Vagina (tissue), 2 donors: ENCODE measurements at places on chromosomes 7 and 10. TPM values are rescaled to one million over a fixed set of nuclear protein-coding genes. Genes with fewer than 3 reads are reported as not detected.

- H3K27me3 ChIP-seq = no peaks in the 10 kb centered on the region
- H3K36me3 ChIP-seq = no peaks in the 10 kb centered on the region
- no peak overlapping the region for H3K4me3 ChIP-seq
Observed at GRCh38 chr7:117839507-117839906, 33.7 kb downstream of the CTTNBP2 start.

Gene GIMAP2
- total RNA-seq = 9.6 TPM

Gene NEUROG3
- total RNA-seq = not detected

GRCh38 chr7:148623586-148624282 is 33.2 kb downstream of the C7orf33 start:
- DNase-seq = no peak
- H3K4me3 ChIP-seq = no peak overlapping the region
- peaks cover 6% of the 10 kb centered on the region for H3K4me1 ChIP-seq

DNA sequence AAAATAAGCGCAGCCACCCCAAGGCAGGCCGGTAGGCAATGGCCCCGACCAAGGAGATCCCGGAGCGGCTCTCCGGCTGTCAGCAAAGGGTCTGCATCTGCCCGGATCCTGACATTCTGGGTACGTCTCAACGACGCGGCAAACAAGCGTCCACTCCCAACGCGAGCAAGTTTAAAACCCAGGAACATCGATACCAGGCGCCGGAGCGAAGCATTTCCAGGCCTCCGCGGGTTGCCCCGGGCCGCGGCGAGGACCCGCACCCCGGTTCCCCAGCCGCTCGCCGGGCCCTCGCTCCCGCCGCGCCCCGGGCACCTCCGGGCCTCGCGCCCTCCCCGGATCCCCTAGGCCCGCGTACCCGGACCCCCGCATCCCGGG is 453 bp downstream of the URGCP start:
- H3K36me3 ChIP-seq = no peaks in the 10 kb centered on the region
- H3K4me1 ChIP-seq = peaks cover 54% of the 10 kb centered on the region
- peak overlapping the region; percentile 90 for H3K27ac ChIP-seq
- peak overlapping the region; percentile 72 for H3K4me3 ChIP-seq
- no peaks in the 10 kb centered on the region for H3K27me3 ChIP-seq
- DNase-seq = no peak

Gene ARMC3
- not detected for total RNA-seq

Gene SAP25
- total RNA-seq = 2.9 TPM

Gene ZNF853
- 14.0 TPM for total RNA-seq

DNA sequence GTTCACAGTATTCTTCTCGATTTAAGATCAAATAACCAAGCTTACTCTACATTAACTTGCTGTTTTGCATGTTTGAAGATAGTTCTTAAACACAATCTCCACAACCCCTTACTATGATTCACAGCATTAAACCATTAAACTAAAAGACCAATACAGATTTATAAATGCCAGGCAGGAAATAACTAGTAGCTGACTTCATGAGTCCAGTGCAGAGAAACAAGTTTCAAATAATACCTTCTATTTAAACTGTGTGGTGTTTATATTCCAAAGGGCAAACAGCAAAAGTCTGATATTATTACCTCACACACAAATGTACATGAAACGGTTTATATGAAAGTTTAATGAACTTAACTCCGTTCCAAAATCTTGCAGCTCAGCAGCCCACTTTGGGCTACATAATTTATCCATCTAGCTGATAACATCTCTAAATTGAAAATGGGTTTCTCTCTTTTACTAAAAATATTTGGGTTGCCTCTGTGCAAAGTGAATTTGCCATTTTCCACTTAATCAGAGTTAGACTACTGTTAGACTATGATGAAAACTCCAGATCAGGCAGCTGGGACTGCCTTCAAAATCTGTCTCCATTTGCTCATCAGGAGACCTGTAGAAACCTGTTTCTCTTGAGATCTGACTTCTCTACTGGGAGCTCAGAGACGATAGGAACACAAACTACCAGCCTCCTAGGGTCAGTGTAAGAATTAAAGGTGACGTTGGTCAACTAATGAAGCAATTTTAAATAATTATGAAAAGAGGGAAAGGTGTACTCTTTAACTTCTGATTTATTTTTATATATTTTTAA is 287.3 kb downstream of the FZD1 start:
- no peak overlapping the region for H3K4me3 ChIP-seq
- no peak overlapping the region for H3K27ac ChIP-seq
- DNase-seq = no peak
- H3K4me1 ChIP-seq = peaks cover 5% of the 10 kb centered on the region
- H3K36me3 ChIP-seq = no peaks in the 10 kb centered on the region
- H3K27me3 ChIP-seq = no peaks in the 10 kb centered on the region

Gene OR2A42
- total RNA-seq = not detected

DNA sequence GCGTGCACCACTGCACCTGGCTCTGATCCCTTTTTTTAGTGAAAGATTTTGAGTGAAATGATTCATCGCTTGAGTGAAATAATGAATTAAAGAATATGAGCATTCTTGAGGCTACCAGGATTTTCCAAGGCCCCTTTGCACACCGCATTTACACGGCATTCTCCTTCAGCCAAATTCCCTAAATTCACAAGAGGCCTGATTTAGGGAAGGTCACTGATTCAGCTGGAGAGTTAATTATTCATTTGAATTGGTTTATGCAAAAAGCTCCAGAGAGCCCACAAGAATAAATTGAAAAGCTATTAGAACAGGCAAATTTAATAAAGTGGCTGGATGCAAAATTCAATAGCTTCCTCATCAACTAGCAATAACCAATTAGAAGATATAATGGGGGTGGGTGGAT is 46.5 kb downstream of the LEP start:
- H3K4me1 ChIP-seq = no peaks in the 10 kb centered on the region
- no peaks in the 10 kb centered on the region for H3K36me3 ChIP-seq
- DNase-seq = no peak
- H3K27me3 ChIP-seq = no peaks in the 10 kb centered on the region

DNA sequence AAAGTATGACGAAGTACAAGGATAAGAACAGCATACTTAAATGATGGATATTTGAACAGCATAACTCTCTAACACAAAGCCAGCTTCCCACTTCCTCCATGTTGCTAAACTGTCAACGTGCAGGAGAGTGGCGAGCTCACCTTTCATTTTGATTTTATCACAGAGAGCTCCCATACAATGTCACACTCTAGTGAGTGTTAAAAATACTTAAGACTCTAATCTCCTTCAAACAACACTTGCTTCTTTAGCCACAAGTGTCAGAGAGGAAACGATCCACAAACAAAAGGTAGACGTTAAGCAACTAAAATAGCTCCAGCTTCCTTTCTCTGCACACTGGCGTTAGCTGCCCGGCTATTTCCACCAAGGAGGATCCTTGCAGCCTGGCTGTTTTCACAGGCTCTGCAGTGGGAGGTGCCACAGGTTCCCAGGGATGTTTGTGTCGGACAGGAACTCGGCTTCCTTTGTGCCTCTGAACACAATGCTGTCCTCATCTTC is 194.6 kb downstream of the COBL start:
- H3K27ac ChIP-seq = no peak overlapping the region
- no peak for DNase-seq
- H3K4me1 ChIP-seq = no peaks in the 10 kb centered on the region

GRCh38 chr7:84336766-84337165 is 142.2 kb upstream of the SEMA3A start:
- no peaks in the 10 kb centered on the region for H3K36me3 ChIP-seq
- DNase-seq = no peak
- no peak overlapping the region for H3K4me3 ChIP-seq
- H3K27me3 ChIP-seq = no peaks in the 10 kb centered on the region

Gene TBL2
- 29.0 TPM for total RNA-seq

Gene GRID1
- 7.1 TPM for total RNA-seq

DNA sequence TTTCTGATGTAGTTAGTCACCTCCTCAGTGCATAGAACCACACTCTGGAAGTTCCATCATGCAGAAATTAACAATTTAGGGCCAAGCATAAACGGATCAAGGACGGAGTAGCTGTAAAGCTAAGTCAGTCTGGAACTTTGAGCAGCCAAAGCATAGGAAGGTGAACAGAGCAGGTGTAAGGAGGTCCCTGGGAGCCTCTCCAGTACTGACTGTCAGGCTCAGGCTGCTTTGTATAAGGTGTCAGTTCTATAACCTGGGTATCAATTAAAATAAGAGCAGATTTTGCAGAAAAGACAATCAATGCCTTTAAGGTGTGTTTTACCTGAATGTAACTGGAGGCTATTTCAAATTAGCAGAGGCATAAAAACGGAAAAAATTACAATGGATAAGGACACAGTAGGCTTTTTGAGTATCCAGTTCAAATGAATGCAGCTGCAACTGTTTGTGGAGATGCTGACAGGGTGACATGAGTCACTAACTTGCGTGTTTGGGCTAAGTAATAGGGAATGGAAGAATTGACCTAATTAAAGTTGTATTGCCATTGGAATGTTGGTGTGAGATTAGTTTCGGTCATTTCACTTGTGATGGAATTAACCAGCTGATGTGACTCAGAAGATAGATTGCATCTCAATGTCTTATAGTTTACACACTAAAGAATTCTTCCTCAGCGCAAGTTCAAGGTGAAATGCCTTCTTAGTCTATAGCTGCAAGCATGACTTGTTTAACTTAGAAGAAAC is 417.9 kb upstream of the CNTNAP2 start:
- DNase-seq = no peak
- H3K36me3 ChIP-seq = no peaks in the 10 kb centered on the region
- no peaks in the 10 kb centered on the region for H3K27me3 ChIP-seq
- no peaks in the 10 kb centered on the region for H3K4me1 ChIP-seq

DNA sequence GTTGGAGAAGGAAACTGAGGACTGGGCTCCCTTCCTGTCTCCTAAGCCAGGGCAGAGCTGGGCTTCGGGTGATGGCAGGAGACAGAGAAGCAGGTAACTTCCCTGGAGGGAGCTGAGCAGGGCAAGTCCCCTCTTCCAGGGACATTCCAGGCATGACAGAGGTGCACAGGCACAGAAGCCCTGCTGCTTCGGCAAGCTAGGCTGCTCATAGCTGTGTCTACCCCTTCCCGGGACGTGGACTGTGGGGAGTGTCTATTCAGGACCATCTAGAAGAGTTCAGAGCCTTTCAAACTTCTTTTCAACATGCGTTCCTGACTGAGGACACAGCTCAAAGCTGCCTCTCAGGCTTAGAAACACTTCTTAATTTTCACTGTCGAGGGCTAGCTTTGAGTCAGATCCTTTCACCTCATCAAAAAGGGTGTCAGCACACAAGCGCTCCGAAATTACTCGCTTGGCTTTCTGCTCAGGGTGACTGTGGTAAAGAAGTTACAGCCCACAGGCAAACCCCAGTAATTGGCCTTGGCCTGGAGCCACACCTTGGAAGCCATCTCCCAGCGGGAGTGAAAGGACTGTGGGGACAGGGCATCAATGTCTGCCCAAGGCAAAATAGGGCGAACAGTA is 63.7 kb upstream of the STEAP1B start:
- H3K4me3 ChIP-seq = no peak overlapping the region
- H3K36me3 ChIP-seq = no peaks in the 10 kb centered on the region
- peaks cover 27% of the 10 kb centered on the region for H3K4me1 ChIP-seq
- no peak overlapping the region for H3K27ac ChIP-seq

DNA sequence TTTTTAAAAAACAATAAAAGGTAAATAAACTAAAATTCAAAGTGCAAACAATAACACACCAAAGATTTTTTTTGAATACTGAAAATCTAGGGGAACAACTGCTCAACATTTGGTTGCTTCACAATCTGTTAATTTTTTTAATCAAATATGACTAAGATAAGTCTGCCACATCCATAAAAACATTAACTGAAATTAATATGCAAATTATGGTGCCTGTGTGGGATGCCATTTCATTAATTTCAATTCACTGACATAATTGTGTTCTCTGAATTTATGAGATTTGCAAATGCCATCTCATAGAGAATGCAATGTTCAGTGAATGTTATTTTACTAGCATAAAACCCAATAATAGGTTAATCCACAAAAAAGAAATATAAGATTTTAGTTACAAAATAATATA is 233.8 kb downstream of the LRRN3 start:
- no peaks in the 10 kb centered on the region for H3K36me3 ChIP-seq
- H3K4me3 ChIP-seq = no peak overlapping the region
- no peaks in the 10 kb centered on the region for H3K4me1 ChIP-seq
- H3K27me3 ChIP-seq = no peaks in the 10 kb centered on the region

DNA sequence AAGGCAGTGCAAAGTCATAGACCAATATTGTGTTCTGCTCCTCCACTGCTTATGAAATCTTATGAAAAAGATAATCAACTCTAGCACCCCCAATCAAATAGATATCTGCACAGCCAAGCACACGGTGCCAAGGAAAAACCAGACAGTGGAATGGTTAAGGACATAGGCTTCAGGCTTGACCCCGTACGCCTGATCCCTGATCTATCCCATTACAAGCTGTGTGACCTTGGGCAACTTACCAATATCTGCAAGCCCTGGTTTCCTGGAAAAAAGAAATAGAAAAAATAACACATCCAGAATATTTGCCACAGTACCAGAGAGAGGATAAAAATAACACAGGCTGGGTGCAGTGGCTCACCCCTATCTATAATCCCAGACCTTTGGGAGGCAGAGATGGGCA is 56.9 kb downstream of the GRB10 start:
- H3K4me3 ChIP-seq = no peak overlapping the region
- H3K27me3 ChIP-seq = no peaks in the 10 kb centered on the region
- peaks cover 21% of the 10 kb centered on the region for H3K4me1 ChIP-seq
- DNase-seq = no peak

Gene CFAP58
- 0.49 TPM for total RNA-seq

Gene GRID2IP
- not detected for total RNA-seq

GRCh38 chr10:110962443-110962842 is 43.0 kb downstream of the SHOC2 start:
- H3K27ac ChIP-seq = no peak overlapping the region
- H3K4me3 ChIP-seq = no peak overlapping the region
- no peaks in the 10 kb centered on the region for H3K36me3 ChIP-seq
- H3K27me3 ChIP-seq = no peaks in the 10 kb centered on the region

DNA sequence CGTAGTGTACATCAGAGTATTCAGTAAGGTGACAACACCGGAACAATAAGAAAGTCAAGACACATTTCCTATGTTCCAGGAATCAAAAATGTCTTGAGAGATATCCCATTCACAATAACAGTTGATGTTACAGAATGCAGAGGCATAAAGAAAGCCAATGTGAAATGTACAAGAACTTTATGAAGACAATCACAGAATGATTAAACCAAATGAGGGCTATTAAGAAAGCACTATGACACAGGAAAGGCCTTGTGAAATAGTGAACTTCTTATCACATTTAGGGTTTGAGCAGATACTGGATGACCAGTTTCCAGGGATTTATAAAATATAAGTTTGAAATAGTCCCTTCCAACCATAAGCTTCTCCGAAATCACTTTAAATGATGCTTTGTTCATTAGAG is 52.7 kb downstream of the VWDE start:
- H3K36me3 ChIP-seq = no peaks in the 10 kb centered on the region
- H3K27me3 ChIP-seq = no peaks in the 10 kb centered on the region
- H3K27ac ChIP-seq = no peak overlapping the region
- DNase-seq = no peak
- no peaks in the 10 kb centered on the region for H3K4me1 ChIP-seq

Gene TBC1D12
- total RNA-seq = 14.7 TPM

- peak overlapping the region; percentile 7 for H3K27ac ChIP-seq
- peaks cover 29% of the 10 kb centered on the region for H3K4me1 ChIP-seq
- no peak overlapping the region for H3K4me3 ChIP-seq
- H3K27me3 ChIP-seq = no peaks in the 10 kb centered on the region
- no peaks in the 10 kb centered on the region for H3K36me3 ChIP-seq
Observed at GRCh38 chr7:140631602-140632001, 9.0 kb downstream of the DENND2A start.

GRCh38 chr7:106153891-106154449 is 41.9 kb upstream of the SYPL1 start:
- DNase-seq = no peak
- no peak overlapping the region for H3K27ac ChIP-seq
- peaks cover 22% of the 10 kb centered on the region for H3K4me1 ChIP-seq
- no peaks in the 10 kb centered on the region for H3K36me3 ChIP-seq
- H3K27me3 ChIP-seq = no peaks in the 10 kb centered on the region
